CD4-positive, CD25-positive, alpha-beta regulatory T cell (primary cell): ENCODE measurements at places on chromosomes 4 and X. TPM values are rescaled to one million over a fixed set of nuclear protein-coding genes. Genes with fewer than 3 reads are reported as not detected.
A peak's percentile ranks its signal among the peaks of the same experiment; 100 is the strongest.

DNA sequence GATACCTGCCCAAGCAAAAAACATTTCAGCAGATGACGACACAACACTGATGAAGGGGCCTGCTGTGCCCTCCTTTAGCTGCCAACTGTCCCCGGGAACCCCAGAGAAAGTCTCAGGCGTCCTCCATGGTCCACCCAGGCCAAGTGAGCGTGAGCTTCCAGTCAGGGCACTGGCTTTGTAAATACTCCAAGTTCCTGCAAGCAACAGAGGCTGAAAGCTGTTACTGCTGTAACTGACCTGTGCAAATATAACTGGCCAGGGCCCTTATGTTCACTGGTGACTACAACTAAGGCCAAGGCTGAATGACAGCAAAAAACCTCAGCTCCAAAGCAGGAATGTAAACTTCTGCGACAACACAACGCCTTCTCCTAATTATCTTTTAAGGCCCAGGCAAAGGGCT is 8.2 kb downstream of the WDR1 start:
- no peak for DNase-seq

- DNase-seq: no peak
Measured at GRCh38 chr4:4329496-4329895, 39.4 kb downstream of the ZBTB49 start.

DNA sequence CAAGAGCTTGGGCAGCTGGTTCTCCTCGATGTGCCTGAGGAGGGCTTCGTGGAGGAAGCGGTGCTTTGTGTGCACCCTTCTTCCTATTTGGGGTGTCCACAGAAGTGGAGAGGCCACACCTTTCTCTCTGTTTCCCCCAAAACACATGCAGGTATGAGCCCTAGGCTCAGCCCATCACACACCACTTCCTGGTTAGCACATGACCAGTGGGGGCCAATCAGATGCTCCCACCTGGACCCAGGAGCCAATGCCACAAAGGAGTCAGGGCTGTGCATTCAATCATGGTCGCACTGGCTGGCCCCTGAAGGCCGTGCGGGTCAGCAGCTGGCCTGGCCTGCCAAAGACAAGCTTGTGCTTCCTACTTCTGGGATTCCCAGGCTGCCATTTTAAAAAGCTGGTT is 51.4 kb downstream of the PPP2R2C start:
- no peak for DNase-seq

- no peak for DNase-seq
Measured at GRCh38 chr4:88528861-88529260, 5.3 kb upstream of the PYURF start.

GRCh38 chr4:129682586-129682985 is 586.6 kb downstream of the C4orf33 start:
- DNase-seq: no peak

GRCh38 chr4:128285085-128285997 is 2.3 kb downstream of the PGRMC2 start:
- no peak for DNase-seq

- no peak for DNase-seq
Measured at GRCh38 chr4:2066011-2066551, 7.0 kb downstream of the NAT8L start.

- no peak for DNase-seq
Measured at GRCh38 chr4:112201915-112202505, 29.6 kb upstream of the AP1AR start.

DNA sequence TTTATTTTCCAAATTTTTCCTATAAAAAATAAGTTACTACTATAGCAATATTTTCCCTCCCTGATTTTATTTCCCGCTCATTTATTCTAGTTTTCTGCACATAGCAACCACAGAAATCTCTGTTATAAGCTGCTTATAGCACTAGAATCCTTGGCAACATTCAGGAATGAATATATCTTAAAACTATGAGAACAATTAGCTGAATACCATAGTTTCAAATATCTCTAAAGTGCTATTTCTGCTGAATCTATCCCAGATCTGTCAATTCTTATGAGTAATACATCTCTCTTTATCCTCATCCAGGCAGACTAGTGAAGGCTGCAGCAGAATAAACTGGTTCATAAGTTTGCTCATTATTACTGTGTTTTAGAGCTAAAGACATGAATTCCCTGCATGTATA is 622.9 kb upstream of the DIPK2B start:
- DNase-seq: no peak

GRCh38 chr4:33134366-33134765 is 2414.2 kb downstream of the PCDH7 start:
- no peak for DNase-seq

DNA sequence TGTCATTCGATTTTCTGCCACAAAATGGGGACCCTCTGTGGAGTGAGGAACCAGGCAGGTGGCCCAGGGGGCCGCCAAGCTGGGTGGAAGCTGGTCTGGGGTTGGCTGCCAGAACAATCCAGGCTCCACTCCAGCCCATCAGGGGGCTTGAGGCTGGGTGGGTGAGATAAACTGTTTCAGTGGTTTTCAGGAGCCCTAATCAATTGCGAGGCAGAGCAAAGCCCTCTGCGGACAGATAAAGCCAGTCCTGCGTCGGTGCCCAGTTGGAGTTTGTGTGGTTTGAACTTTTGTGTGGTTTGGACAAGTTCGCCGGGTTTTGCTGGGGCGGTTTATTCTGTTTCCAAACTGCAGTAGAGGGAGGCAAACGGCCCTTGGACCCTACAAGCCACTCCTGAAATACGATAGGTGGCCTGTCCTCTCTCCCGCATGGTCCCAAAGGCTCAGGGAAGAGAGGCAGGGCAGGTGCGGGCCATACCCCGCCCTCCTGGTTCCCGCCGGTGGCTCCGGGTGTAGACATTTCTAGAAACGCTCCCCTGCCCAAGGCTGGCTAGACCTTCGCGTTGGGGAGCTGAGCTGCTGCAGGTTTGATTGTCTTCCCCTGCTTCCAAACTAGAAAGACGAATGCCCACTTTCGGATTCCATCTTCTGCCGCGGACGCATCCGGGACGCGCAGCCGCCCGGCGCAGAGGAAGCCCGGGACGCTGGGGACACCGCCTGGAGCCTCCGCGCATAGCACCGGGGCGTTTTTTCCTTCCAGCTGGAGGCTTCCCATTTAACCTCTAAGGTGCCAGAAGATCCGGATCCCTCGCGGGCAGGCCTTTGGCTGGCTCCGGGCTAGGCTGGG is 169.0 kb upstream of the BCOR start:
- DNase-seq: peak; percentile 45

GRCh38 chr4:88275516-88275915 is 8.8 kb downstream of the PPM1K start:
- DNase-seq: no peak

- DNase-seq: no peak
Measured at GRCh38 chrX:40147971-40148370, 50.2 kb upstream of the BCOR start.

DNA sequence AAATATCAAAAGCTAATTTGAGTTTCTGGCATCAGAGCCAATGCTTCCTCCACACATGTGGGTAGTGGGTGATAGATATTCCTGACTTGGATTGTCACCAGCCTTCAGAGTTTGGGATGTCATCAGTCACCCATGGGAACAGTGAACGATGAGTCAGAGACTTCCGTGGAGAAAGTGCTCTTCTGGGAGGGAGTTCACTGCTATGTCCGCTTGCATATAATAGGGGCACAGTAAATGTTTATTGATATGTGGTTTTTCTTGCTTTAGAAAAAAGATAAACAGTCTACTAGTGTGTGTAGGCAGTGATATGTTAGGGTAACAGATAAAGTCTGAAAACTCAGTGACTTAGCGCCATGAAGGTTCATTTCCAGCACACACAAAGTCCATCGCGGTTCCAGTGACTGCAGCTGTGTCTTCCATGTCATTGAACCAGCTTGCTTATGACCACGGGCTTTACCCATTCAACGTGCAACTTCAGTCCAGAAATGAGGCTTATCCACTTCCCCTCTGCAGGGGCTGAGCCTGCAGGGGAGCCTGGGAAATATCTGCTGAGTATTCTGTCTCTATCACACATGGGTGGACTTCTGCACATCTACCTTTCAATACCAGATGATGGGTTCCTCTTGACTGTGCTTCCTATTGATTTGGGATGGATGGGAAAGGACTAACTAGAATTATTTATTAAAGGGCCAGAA is 87.7 kb upstream of the WWC2 start:
- DNase-seq: no peak

DNA sequence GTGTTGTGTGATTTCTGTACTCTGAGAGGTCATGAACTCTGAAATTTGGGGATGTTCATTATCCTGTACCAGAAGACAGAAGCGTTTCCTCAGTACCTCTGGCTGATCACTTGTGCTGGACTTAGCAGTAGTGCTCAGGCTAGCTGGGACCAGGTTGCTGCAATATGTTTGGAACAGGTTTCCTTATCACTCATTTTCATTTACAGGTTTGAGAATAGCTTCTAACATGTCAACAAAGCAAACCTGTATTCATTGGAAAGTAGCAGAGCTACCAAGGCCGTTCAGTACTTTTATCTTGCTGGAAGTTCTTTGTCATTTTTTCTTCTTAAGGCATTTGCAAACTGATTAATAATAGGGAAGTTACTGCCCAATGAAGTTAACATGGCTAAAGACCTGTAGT is 242.9 kb upstream of the ANKRD50 start:
- DNase-seq: no peak

- no peak for DNase-seq
Measured at GRCh38 chr4:13653766-13654161, 26.2 kb upstream of the BOD1L1 start.

- no peak for DNase-seq
Measured at GRCh38 chr4:147674073-147674472, 9.9 kb downstream of the PRMT9 start.

- no peak for DNase-seq
Measured at GRCh38 chrX:40952855-40953254, 132.4 kb upstream of the USP9X start.

DNA sequence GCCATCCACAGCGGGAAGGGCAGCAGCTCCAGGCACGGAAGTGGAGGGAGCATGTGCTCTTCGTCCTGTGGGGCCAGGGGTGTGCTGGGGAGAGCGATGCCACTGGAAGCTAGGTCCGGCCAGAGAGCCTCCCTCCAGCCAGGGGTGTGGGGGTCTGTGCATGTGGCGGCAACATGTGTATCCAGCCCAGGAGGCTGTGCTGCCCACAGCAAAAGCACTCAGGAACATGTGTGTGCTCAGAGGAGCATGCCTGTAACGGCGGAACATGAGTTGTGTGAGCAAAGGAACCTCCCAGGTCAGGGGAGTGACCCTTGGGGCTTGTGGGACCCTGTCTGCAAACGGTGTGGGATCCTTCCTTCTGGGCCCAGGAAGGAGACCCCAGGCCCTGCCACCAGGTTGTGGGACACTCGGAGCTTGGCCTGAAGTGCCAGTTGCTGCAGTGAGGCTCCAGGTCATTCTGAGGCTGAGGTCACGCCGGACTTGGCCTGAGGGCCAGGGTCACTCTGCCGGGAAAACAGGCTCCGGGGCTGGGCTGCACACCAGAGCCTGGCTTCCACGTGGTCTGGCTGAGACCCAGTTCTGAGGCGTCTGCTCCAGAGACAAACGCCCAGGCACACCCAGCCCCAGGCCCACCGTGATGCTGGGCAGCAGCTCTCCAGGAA is 37.2 kb downstream of the CPLX1 start:
- no peak for DNase-seq

EDA2R gene
- total RNA-seq: not detected

ARX gene
- not detected for total RNA-seq

JCHAIN gene
- total RNA-seq: 0.84 TPM

MAGEA4 gene
- not detected for total RNA-seq

COL4A6 gene
- total RNA-seq: not detected

RAB40AL gene
- total RNA-seq: not detected

GABRG1 gene
- not detected for total RNA-seq

IL21 gene
- total RNA-seq: 0.20 TPM
